ENCODE measurements at places on chromosomes 7 and 10.

GRCh38 chr7:26159243-26159642 lies 7.2 kb downstream of the NFE2L3 start:
- DNase-seq, result no peak

DNA sequence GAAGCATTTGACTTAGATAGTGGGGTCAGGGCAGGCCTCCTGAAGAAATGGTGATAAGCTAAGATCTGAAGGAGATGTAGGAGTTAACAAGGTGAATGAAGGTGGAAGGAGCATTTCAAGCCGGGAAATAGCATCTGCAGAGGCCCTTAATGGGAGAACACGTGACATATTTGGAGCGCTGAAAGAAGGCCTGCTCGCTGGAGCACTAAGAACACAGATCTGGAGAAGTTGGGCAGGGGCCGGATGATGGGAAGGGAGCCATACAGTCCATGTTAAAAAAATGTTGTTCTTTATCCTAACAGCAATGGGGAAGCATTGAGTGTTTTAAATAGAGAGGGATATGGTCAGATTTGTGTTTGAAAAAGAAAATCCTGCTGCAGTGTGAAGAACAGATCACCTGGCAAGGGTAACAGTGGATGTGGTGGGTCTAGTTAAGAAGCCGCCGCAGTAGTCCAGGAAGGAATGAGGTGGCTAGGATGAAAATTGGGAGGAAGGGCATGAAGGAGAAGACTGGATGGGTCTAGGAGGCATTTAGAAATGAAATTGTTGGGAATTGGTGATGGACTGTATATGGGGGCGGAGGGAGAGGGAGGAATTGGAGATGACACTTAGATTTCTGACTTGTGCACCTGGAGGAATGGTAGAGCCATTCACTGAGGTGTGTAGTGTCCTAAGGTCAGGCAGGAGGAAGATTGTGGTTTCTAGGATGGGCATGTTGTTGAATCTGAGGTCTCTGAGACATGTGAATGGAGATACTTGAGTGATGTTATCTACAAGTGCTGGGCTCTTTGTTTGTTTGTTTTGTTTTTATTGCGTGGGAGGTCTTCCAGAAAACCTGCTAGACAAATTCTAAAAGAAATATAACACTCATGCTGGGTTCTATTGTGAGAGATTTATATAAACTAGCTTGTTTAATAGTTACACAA lies 58.4 kb downstream of the MET start:
- no peak for DNase-seq

DNA sequence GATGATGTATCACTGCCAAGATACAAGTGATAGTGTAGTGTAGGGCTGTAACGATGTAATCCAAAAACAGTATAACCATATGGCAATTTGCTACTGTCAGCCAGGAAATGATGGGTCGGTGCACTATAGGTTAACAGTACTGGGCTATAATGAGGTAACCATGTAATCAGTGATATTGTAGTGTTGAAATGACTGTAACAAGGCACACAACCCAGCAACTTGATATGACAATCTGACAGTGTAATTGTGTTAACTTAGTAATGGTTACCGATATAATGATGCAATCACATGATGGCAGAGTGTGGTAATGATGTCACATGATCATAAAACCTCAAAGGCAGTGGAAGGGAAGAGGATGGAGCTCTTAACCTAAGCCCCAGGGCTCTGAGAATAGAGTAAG lies 73.8 kb upstream of the SLF2 start:
- DNase-seq, result no peak

DNA sequence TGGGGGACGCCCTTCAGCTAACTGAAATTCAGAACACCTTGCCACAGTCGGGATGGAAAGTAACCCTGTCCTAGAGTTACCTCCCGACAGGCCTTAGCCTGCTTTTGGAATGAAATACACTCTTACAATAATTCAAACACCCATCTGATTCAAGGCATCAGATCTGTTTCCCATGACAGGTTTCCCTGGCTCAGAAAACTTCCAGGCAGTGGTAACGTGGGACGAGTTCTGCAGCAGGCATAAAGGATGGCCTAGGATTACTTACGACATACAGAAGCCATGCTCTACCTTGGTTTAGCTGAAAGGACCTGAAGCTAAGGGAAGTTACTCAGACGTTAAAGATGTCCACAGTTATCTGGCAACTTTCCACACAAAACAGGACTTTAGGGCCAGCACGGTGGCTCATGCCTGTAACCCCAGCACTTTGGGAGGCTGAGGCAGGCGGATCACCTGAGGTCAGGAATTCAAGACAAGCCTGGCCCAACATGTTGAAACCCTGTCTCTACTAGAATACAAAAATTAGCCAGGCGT lies 5.0 kb downstream of the PAXIP1 start:
- no peak for DNase-seq

Data from stimulated activated CD4-positive, alpha-beta T cell treated with anti-CD3 and anti-CD28 coated beads, Interleukin-1b, Interleukin-23, amount 100 ng/mL, for 48 hours (primary cell).